Activated T-cell treated with anti-CD3 and anti-CD28 coated beads for 24 hours (primary cell): ENCODE measurements at places on chromosomes 12 and 14.

GRCh38 chr14:104746934-104747481 is 5.9 kb upstream of the SIVA1 start:
- DNase-seq: no peak

GRCh38 chr12:71135812-71136176 is 22.0 kb downstream of the TSPAN8 start:
- no peak for DNase-seq

- DNase-seq: no peak
These were observed 1.1 kb downstream of the FBXO21 start for GRCh38 chr12:117188961-117189724.

DNA sequence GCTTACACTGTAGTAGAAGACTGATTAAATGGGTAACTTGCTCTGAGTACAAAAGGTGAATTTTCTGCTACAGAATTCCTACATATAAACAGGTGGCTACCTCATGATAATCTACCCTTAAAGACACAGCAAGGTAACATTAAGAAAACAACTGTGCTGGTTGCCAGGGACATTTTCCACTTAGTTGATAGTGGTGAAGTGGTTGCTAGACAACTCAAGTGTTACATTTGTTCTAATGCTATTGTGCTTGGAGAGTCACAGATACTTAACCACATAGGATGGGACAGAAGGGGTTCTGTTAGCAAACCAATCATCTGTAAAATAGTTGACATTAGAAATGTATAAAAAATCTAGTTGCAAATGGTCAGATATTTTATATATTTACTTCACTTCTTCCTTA is 870.3 kb upstream of the SEL1L start:
- no peak for DNase-seq

- no peak for DNase-seq
These were observed 5.7 kb downstream of the YBX3 start for GRCh38 chr12:10717410-10717809.

- no peak for DNase-seq
These were observed 201.3 kb upstream of the PRMT8 start for GRCh38 chr12:3289702-3290101.

- DNase-seq: no peak
These were observed 7.0 kb downstream of the RNASE10 start for GRCh38 chr14:20512177-20512905.

DNA sequence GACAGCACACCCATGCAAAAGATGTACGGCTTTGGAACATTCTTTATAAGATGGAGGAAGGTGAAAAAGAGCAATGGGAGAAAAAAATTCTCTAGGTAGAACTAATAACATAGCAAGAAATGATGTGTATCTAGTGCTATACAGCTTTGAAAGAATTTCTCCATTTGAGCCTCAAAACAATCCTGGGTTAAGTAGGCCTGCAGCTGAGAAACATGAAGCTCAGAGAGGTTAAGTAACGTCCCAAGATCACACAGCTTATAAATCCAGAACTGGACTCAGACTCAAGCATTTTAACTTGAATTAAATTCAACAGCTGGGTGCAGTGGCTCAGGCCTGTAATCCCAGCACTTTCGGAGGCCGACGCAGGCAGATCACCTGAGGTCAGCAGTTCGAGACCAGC is 32.9 kb downstream of the TTC7B start:
- DNase-seq: no peak

DNA sequence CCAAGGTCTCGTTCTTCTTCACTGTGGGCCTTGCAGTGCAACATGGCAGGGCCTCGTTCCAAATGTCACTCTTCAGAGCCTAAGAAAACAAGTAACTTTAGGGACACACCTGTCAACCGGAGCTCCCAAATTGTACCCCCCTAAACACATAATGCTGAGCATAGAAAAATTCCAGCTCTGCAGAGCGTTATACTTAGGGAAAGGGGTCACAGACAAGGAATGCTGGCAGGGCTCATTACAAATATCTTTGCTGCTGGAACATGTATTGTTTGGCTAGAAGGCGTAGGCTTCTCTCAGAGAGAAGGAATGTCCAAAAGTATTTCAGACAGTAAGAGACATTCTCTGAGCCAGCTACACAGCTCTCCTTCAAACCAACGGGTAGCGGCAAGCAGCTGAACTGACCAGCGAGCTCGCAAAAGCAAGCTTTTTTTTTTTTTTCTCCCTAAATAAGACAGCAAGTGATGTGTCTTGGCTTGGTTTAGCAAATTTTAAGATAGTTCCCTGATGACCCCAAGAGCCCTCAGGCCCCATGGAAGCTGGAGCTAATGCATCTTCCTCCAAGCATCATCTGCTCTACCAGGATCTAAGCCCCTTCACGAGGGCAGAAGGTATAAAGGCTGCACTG is 24.5 kb downstream of the SSH1 start:
- DNase-seq: no peak

GRCh38 chr12:101620762-101621133 is 26.0 kb downstream of the MYBPC1 start:
- DNase-seq: no peak
